ENCODE measurements at places on chromosomes 1 and 21.

DNA sequence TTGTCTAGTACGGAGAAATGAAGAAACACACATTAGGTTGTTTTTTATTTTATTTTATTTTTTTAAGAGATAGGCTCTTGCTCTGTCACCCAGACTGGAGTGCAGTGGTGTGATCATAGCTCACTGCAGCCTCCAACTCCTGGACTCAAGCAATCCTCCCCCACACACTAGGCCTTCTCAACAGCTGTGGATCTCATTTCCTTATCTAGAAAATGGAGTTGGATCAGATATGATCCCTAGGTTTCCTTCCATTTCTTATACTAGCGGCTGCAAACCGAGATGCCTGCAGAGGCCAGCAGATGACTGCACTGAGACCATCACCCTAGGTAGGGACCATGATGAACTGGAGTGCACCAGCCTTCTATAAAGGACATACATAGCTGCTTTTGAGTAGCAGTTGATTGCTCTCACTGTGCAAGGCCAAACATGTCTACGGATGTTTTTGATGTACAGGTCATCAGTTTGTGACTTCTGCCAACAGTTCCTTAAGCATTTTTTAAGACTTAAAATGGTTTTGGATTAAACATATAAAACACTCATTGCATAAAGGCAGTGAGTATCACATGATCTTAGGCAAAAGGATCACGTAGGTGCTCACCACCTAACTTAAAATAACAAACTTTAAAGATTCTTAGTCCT is 11.4 kb upstream of the KLHL12 start:
- DNase-seq = no peak

DNA sequence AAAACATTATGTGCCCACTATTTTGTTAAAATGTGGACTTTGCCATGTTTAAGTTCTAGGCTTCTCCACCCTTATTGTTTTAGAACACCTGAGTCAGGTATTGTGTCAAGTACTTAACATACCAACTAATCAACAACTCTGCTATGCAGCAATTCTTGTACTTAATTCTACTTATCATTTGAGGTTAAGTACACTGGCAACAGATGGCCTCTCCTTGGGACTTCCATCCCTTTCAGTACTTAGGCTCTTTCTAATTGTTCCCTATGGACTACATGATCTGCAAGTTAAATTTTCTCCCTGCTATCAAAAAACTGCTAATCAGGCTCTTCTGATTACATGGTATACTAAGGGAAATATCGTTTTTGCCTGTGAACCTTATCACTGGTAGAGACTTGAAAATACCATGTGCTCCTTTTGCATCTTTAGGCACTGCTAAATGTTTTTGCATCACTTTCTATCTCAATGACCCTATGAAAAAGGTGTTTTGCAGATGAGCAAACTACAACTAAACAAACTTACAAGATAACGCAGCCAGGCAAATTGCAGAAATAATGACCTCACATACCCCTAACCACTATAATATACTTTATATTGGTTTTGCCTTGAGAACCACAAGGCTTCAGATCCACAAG is 18.9 kb downstream of the SFPQ start:
- no peak for DNase-seq

- no peak for DNase-seq
Measured at GRCh38 chr1:87318806-87319205, 9.9 kb upstream of the LMO4 start.

- DNase-seq = no peak
Measured at GRCh38 chr1:161000736-161001480, 20.0 kb downstream of the F11R start.

- no peak for DNase-seq
Measured at GRCh38 chr1:6349254-6349943, 44.2 kb downstream of the ACOT7 start.

DNA sequence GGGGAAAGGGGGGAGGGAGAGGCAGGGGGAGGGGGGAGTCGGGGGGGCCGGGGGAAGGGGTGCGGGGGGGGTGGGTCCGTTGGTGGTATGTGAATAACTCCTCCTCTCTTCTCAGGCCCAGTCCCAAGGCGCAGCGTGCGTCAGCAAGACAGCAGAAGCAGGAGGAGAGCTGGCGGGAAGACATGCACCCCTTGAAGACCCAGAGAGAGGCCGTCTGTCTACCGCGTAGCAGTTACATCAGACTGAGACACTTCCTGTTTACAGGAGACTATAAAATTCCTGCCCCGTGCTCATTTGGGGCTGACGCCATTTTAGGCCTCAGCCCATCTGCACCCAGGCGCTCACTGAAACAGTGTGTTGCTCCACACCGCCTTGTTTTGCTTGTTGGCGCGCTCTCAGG is 55.3 kb downstream of the SETD4 start:
- no peak for DNase-seq

DNA sequence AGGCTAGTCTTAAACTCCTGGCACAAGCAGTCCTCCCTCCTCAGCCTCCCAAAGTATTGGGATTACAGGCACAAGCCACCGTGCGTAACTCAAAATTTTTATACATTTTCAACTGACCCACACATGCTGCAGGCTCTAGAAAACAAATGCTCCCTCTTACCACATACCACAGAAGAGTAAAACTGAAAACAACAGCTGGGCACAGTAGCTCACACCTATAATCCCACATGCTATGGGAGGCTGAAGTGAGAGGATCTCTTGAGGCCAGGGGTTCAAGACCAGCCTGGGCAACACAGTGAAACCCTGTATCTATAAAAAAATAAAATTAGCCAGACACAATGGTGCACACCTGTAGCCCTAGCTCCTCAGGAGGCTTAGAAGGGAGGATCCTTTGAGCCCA is 56.7 kb downstream of the AKT3 start:
- DNase-seq = no peak

DNA sequence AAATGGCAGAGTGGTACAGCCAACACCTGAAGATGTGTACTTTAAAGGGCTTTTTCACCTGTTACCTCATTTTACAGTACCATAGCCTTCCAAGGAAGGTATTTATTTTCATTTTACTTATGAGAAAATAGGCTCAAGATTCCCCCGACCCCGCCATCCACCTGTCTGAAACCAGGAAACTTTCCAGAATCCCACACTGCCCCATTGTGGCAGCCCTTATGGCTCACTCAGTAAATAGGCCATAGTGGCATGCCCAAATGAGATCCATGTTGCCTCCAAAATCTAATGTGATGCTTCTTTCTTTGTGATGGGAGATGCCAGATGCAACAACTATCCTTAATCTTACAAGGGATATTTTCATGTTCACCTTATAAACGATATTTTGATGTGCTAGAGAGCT is 97.8 kb downstream of the EBNA1BP2 start:
- no peak for DNase-seq

DNA sequence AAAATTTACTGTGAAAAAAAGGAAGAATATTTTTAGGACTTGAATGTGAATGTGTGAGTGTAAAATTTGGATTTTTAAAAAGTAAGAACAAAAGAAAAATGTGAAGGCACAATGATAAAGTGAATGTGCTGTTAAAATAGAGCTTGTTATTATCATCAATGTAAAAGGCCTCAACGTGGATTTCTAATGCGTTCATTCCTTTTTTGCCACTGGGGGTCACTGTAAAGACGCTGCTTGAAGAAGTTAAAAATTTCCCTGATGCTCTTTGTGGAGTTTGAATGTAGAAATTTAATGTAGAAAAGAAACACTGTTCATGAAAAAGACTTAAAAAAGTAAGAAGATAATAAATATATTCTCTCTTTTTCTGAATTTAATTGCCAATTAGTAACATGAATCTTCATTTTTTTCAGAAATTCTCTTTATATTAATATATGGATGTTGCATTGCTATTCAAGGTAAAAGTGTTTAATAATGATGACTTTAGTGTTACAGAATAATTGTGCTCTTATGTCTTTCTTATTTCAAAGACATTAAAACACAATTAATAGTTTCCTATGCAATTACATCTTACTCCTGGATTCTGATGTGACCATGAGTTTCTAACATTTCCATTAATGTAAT is 161.5 kb downstream of the DNM3 start:
- no peak for DNase-seq

GRCh38 chr1:192573499-192573898 is 2.1 kb upstream of the RGS1 start:
- DNase-seq = no peak

DNA sequence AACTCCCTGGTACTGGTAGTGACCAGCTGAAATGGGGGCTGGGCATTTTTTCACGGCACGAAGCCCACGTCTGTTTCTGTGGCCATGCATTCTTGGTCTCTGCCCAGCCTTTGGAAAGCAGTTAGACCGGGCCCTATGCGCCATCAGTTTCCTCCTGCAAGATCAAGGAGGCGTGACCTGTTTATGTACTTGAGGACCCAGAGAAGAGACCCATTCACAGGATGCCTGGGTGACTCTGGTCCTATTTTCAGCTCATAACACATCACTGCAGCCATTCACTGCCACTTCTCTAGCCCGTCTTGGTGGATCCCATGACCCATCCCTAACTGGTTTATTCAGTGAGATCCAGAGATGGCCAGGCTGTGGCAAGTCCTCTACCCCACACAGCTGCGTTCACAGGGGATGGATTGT is 70.4 kb downstream of the SPSB1 start:
- DNase-seq = no peak

GRCh38 chr1:174077749-174078490 is 55.8 kb upstream of the RC3H1 start:
- DNase-seq = no peak

- DNase-seq = no peak
Measured at GRCh38 chr21:36661511-36662309, 37.2 kb upstream of the SIM2 start.

DNA sequence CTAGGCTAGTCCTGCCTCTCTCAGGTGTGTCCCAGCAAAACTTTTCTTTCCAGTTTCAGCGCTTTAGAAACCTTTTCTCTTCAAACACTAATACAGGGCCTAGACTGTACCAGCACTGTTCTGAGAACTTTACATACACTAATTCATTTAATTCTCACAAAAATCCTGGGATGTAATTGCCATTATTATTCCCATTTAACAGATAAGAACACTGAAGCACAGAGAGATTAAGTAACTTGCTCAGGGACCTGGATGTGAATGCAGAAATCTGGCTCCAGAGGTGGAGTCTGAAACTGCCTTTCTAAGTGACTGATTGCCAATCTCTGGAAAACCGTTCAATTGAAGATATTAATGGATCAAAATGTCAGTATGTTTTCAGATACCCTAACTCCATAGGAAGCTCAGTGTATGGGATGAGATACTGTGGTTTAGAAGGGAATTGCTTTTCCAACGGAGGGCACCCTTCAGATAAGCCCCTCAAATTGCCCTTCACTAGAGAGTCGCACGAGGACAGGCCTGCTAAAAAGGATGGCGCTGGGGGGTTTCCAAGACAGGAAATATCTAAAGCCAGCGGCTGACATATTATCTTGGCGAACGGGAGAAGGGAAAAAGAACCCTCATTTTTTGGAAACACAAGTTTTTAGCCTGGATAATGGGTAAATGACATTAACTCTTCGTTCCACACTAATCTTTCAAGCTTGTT is 698 bp upstream of the UCK2 start:
- no peak for DNase-seq

GRCh38 chr1:208362011-208362410 is 117.8 kb upstream of the PLXNA2 start:
- no peak for DNase-seq

DNA sequence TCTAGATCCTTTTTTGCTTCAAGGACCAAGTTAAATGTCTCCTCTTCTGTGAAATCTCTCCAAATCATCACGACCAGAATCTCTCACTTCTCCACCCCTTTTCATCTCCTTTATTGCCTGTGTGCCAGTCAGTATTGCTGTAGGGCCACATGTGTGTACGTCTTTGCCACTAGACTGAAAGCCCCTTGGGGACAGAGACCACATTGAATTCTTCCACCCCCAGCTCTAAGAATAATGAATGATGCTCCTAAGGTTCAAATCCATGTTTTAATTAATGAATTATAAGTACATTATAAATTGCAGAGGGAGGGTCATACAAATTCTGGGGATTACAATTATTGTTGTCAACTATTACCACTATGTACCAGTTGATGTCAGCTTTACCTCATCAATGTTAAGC is 343.8 kb downstream of the USP25 start:
- no peak for DNase-seq

DNA sequence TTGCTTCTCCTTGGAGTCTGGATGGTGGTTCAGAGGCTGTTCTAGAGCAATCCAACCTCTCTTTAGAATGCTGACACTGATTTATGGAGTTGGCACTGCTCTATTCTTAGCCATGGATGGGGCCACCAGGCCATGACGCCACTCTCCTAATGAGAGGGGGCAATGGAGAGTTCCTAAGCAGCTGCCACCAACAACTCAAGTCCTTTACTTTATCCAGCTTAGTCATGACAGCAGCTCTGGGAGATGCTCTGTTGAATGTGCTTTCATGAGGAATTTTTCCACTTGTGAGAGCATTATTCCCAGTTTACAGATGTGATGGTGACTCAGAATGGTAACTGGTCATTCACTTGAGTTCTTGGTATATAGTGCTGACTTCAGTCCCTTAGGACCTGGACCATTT is 366.3 kb downstream of the HHAT start:
- DNase-seq = no peak

DNA sequence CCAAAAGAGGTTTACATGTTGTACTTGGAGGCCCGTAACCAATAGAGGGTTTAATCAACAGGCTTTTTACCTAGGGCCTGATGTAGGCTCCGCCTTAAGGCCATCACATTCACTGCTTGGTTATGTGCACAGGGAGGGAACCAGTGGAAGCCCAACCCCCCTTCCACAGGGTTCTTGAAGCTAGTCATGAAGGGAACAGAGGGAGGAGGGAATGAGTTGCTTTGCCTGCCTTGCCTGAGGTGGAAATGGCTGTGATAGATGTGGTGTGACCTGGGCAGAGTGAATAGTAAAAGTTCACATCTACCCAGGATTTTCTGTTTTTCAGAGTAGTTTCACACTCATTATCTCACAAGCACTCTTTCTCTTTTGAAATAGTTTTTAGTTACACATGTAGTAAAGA is 215.1 kb downstream of the ST6GALNAC3 start:
- no peak for DNase-seq

DNA sequence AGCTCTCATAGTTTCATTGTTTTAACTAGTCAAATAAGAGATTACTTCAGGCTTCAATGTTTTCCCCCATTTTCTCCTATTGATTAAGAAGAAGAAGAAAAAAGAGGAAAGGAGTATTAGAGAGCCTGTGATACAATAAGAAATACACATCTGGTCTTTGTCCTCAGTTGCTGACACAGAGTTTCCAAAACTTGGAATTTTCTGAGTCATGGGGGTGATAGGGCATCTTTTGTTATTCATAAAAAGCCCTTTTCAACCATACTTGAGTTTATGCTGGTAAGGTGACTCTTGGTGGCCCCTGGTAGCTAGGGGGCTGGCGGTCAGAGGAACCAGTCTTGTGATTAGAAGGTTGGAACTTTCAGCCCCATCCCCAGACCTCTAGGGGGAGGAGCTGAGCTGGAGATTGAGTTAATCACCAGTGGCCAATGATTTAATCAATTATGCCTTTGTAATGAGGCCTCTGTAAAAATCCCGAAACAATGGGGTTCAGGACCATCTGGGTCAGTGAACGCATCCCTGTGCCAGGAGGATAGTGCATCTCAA is 28.9 kb upstream of the KLF18 start:
- no peak for DNase-seq

DNA sequence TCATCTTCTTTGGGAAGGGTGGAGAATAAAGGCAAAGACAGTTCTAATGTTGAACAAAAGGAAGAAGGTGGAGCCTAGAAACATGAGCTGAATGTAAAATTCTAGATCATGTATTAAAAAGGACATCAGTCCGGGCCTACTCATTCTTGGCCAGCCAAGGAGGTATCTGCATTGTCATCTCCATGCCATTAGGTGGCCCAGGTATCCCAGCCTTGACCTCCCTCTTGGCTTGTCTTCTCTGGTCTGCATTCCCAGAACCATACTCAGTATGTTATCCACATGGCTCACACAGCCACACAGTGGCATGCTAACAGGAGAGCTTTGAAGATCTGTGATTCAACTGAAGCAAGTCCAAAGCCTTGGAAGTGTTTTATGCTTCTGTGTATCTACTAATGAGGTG is 369.8 kb upstream of the KAZN start:
- DNase-seq = no peak

All from T follicular helper cell (primary cell).